Activated CD8-positive, alpha-beta memory T cell treated with anti-CD3 and anti-CD28 coated beads for 4 hours (primary cell): ENCODE measurements at places on chromosomes 6 and 20.

DNA sequence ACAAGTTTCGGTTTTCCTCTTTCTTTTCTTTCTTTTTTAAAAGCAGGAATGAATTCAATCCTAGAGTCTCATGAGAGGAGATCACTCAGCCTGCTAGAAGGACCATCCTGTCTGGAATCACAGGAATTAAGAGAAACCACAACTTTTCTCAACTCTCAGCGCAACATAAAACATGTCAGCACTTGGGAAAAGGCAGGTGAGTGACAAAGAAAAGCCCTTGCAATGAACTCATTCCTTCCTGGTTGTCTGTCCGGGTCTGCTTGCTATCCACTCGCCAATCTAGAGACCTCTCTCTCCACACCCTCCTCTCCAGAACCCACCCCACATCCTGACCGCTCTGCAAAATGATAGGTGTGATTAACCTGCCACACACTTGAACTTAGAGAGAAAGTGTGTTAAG lies 253.8 kb downstream of the LY86 start:
- no peak for DNase-seq

GRCh38 chr20:40080041-40080652 lies 608.9 kb downstream of the MAFB start:
- DNase-seq = no peak

DNA sequence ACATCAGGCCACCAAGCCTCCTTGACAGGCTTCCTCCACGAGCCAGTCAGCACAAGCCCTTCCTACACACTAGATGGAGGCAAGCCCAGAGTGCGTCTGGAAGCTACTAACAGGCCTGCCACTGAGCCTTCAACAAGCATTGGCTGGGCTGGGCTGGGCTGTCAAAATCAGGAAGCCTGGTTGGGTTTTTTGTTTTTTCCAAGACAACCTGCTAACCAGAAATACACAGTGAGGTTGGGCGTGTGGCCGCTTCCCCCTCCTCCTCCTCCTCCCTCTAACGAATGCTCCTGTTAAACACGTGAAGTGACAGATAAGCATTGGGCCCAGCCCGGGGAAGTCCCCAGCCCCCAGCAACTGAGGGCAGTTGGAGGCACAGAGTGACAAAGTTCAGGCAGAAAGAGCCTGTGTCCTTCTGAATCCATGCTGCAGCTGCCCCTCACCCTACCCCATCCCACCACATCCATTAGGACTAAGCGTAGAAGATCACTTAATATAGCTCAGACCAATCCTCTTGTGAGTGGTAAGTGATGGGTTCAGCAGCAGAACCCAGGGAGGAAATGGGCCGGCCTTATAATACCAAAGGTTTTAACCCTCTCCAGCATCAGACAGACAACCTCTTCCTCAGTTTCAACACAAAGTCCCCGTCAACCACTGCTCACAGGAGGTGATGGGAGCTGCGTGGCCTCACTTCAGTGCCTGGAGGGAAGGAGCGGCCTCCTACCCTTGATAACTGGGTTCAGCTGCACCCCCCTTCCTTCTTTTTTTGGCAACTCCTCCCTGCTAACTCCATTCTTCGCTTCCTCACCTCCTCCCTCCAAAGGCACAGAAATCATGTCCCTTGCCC lies 1.1 kb downstream of the NFATC2 start:
- DNase-seq = peak; percentile 65

GRCh38 chr6:138507977-138508675 lies 8.8 kb upstream of the NHSL1 start:
- DNase-seq = no peak

GRCh38 chr20:46366826-46367225 lies 39.6 kb downstream of the ELMO2 start:
- DNase-seq = no peak

- no peak for DNase-seq
Observed at GRCh38 chr6:14016432-14016831, 91.7 kb downstream of the RNF182 start.

DNA sequence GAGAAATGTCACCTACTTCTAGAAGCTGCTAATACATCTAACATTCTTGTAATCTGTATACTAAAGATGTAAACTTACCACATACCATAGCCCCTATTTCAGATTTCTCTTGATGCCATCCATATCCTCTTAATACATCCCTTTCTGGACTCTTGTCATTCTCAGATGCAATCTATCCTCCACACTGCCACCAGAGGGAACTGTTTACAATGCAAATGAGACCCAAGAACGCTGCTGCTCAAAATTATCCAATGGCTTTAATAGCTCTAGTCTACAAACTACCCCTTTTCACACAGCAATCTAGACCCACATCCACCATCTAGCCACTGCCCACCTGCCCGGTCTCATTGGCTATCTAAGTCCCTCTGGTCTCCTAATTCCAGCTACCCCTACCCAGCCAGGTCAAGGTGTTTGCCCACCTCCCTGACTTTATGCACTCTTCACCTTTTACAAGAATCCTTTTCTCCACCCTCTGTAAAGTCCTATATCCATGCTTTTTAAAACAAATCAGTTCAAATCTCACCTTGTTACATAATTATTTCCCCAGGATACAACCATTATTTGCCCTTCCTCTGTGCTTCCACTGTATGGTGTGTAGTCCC lies 14.8 kb downstream of the FAXC start:
- no peak for DNase-seq

DNA sequence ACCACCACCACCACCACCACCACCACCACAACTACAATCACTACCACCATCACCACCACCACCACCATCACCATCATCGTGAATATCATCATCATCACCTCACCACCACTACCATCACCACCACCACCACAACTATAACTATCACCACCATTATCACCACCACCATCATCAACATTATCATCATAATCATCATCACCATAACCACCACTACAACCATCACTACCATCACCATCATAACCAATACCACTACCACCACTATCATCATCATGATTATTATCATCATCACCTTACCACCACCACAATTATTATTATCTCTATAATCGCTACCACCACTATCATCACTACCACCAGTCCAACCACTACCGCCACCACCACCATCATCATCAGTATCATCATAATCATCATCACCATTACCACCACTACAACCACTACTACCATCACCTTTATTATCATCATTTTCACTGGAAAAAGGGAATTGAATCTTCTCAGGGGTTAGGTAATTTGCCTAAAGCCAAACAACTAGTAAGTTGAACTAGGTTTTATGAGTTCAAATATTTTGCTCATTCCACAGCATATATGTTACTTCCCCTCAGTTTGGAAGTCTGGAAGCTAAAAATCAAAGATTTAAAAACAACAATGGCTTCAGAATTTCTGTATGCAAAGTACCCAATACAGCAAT lies 8.3 kb downstream of the RIPOR2 start:
- no peak for DNase-seq

DNA sequence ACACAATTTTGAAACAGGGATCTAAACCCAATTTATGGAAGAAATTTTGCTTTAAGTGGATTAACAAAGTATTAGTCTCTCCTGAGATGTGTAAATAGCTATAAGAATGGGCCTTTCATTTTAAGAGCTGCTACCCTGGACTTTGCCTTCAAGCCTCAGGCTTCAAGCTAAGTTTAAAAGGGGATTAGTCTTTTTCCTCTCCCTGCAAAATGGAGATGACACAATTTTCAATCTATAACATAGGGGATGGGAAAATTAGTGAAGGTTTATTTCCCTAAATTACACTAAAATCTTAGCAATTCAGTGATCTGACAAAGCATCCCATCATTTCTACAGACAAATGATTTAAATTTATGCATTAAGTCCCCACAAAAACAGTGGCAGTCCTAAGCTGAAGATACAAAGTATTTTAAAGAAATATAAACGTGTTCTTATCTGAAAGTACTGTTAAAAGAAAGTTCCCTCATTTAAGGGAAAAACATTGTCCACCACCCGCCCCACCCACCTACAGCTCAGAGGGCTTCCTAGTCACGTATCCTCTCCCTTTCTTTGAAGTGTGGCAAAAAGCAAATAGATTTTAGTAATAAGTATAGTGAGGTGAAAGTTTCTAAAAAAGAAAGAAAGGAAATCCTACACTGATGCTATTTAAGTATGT lies 14.5 kb downstream of the ARHGAP18 start:
- DNase-seq = no peak

- DNase-seq = no peak
Observed at GRCh38 chr6:122077603-122078002, 321.8 kb upstream of the HSF2 start.

DNA sequence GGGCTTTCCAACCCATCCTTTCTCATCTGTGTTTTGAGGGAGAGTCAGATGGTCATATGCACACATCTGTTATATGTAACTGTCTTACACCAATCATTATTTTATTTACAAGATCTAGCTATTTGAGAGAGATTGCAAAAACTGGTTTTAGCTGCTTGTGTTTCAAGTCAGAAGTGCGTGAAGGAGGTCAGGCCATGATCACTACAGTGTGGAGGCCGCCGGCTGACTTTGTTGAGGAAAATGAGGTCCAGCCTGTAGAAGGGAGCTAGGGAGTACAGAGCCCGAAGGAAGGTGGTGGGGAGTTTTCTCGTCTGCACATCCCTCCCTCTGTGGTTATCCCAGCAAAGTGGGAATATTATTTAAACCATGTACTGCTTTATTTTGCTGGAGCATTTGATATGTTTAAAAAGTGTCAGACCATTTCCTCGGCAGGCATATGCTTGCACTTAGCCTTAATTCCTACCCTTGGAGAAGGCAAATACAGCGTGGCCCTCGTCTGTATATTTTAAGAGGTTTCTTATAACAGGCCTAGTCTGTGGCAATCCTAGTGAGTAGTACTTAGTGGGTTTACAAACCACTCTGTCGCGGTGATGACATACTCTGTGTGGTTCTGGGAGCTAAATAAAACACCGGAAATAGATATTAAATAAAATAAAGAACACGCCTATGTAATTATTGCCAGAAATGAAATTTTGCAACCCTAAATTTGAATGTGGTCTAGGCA lies 95.6 kb downstream of the UST start:
- DNase-seq = no peak

GRCh38 chr6:52254731-52255378 lies 10.6 kb upstream of the IL17F start:
- no peak for DNase-seq

GRCh38 chr6:145453376-145453775 lies 281.9 kb downstream of the EPM2A start:
- DNase-seq = no peak

GRCh38 chr6:44739181-44739580 lies 351.7 kb downstream of the CDC5L start:
- DNase-seq = no peak

DNA sequence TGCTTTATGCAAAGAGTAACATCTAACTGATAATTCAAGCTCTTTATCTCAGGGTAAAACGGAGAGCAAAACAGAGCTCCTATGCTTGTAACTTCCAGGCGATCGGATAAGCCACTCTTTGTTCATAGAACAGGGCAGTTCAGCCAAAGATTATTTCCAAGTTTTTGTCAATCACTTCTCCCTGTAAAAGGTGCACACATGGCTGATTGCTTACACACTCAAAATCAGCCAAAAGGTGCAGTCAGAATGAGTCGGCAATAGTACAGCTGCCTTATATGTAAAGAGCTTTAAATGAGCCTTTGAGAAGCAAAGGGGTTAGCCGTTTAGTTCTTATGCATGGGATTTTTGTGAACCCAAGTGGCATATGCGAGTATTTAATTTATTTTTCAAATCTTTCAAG lies 449.6 kb upstream of the POU3F2 start:
- DNase-seq = no peak

DNA sequence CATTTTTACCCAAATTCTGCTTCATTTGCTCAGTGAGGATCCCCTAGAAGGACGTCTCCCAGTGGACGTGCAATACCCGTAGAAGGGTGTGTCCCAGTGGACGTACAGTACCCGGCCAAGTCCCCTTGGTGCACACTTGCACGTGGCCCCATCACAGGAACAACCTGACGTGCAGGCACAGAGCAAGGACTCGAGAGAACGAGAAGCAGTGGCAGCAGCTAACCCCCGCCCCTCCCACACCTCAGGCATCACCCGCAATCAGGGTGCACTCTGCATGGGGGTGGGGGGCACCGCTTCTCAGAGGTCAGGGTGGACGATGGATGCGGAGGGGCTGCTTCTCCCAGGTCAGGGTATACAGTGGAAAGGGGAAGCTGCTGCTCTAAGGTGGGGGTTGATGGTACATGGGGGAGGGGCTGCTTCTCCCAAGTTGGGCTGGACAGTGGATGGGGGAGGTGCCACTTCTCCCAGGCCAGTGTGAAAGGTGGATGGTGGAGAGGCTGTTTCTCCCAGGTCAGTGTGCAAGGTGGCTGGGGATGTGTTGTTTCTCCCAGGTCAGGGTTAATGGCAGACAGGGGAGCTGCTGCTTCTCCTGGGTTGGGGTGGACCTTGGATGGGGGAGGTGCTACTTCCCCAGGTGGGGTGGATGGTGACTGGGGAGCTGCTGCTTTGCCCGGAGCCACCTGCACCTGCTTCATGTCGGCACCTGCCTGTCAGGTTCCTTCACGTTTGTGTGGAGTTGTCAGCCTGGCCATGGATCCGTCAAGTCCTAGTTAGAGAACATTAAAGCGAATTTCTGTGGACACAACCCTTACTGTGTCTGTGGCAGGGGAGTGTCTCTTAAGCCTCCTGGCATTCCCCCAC lies 1.0 kb upstream of the THBS2 start:
- DNase-seq = no peak
